ENCODE measurements at places on chromosomes 4 and X.

GRCh38 chrX:131762802-131763234 is 218.9 kb downstream of the OR13H1 start:
- peak; percentile 29 for DNase-seq

DNA sequence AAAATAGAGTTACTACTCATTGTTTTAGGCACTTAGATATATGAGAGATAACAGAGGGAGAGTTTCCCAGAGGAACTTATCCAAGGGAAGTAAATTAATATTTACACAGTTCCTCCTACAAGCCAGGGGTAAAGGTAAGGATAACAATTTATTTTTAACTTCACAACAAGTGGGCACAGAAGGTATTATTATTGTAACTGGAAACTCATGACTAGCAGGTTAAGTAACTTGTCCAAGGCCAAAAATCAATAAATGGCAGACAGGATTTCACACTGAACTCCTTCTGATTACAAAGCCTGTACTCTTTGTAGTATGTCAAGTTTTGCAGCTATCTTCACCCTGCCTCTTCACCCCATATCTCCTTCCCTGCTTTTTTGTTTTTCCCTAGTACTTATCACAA is 46.9 kb upstream of the F8A3 start:
- no peak for DNase-seq

GRCh38 chrX:122113376-122113775 is 1066.0 kb downstream of the GLUD2 start:
- no peak for DNase-seq

GRCh38 chrX:143945171-143945570 is 61.3 kb downstream of the UBE2NL start:
- no peak for DNase-seq

- no peak for DNase-seq
These were observed 70.5 kb downstream of the AFF1 start for GRCh38 chr4:87005369-87005689.

DNA sequence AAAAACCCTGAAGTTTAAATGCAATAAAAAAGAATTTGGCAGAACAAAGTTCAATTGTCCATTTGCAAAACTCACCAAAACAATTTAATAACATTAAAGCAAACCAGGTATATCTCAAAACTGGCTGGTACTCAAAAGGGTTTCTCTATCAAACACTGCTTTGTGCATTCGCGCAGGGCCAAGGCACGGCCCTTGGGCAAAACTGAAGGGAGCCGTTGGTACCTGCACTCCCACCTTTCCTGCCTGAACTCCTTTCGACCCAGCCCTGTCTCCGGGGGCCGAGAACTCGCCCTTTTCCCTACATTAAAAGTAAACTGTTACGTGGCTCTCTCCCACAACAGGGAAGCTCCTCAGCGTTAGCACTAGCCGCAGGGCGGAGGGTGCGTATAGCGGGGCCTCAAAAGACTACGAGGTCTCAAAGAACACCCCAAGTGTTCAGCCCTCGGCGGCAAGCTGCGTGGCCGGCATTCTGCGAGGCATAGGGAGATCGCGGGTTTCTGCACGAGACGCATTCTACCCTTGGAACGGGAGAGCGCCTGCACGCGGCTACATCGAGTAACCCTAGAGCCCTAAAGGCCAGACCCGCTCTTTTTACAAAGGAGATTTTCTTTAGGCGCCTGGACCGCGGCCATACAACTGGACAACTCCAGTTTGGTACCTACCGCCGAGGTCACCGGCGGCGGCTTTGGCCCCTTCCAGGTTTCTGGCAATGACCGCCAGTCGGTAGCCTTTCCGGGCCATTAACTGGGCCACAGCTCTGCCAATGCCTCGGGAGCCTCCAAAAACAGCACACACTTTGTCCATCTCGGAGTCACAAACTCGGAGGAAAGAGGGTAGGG is 550 bp downstream of the CBR4 start:
- DNase-seq: no peak

GRCh38 chr4:168293386-168293975 is 25.1 kb downstream of the DDX60 start:
- no peak for DNase-seq

DNA sequence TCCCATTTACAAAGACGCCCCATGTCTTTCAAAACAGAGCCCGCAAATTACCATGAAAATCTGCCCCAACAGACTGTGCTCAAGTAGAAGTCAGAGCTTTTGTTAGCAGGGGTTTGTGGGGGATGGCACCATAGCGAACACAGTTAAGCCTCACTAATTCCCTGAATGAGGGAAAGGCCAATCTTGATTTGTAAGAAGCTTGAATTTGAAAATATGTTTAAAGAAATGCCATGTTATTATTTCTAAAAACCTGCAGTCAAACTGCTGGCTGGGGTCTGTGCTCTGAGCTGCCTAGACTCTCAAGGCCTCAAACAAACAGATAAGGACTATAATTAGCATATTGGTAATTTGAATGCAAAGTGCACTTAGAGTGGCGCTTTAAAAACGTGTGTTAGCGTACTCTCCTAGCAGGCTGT is 9.4 kb upstream of the PAK3 start:
- DNase-seq: no peak

GRCh38 chr4:1945124-1945895 is 63.5 kb downstream of the NELFA start:
- no peak for DNase-seq

DNA sequence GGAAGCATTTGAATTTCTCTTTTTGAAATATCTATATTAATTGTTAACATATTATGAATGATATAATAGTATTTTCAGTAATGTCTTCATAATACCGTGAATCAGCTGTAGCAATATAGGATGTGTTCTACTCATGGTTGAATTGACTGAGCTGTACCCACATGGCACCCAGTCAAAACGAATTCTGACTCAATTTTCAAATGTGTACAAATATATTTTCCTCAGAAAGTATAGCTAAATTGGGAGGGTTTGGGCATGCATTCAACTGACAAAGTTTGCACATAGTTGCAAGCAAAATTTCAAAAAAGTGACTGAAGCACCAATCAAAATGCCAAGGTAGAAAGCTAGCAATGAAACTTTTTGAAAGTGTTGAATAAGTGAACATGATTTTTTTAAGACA is 188.9 kb downstream of the NAF1 start:
- no peak for DNase-seq

GRCh38 chr4:152360045-152360410 is 175.9 kb downstream of the FBXW7 start:
- DNase-seq: no peak

GRCh38 chr4:75135068-75135825 is 202.3 kb downstream of the PARM1 start:
- DNase-seq: no peak
